ENCODE measurements at places on chromosomes 3 and 15. TPM values are rescaled to one million over a fixed set of nuclear protein-coding genes. Genes with fewer than 3 reads are reported as not detected.

Gene ARHGEF26
- 20.7 TPM for total RNA-seq

- peak; percentile 9 for DNase-seq
- H3K27ac ChIP-seq = no peak overlapping the region
- no peaks in the 10 kb centered on the region for H3K36me3 ChIP-seq
- H3K4me1 ChIP-seq = peaks cover 11% of the 10 kb centered on the region
- H3K4me3 ChIP-seq = no peak overlapping the region
Measured at GRCh38 chr15:96037584-96037983, 292.9 kb upstream of the NR2F2 start.

Gene CCR2
- total RNA-seq = not detected

GRCh38 chr3:127720161-127720823 is 47.5 kb downstream of the ABTB1 start:
- H3K4me1 ChIP-seq = peaks cover 8% of the 10 kb centered on the region
- no peaks in the 10 kb centered on the region for H3K36me3 ChIP-seq
- H3K4me3 ChIP-seq = no peak overlapping the region

DNA sequence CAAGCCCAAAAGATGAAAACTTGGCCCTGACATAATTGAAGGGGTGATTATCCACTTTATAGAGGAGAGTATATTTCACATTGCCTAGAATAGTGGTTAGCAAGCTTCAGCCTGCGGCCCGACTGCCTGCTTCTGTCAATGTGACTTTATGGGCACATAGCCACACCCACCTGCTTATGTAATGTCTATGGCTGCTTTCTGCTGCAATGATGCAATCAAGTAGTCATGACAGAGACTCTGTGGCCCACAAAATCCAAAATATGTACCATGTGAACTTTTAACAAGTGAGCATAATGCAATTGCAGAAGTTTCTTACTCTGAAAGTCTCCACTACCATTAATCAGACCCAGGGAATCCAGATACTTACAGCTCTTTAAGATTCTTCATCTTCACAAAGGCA is 103.1 kb downstream of the LRIG1 start:
- H3K4me3 ChIP-seq = no peak overlapping the region
- peak overlapping the region; percentile 59 for H3K27ac ChIP-seq
- peaks cover 6% of the 10 kb centered on the region for H3K4me1 ChIP-seq
- DNase-seq = peak; percentile 10
- H3K36me3 ChIP-seq = peaks cover 3% of the 10 kb centered on the region

Gene GRM2
- total RNA-seq = 5.6 TPM

DNA sequence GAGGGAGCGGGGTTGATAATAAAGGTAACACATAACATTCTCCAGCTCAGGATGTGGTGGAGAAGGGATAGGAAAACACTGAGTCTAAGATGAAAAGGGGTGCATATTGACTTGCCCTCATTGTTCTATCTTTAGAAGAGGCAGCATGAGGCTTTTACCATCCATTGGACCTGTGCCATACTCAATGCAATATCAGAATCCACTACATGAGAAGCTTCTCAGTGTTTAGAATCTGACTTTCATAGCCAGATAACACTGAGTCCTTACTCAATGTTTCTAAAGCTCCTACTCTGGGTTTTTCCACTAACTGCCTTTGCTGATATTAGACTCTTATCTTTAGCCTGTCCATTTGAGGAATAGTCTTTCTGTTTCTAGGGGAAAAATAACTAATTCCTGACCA is 24.3 kb upstream of the GADL1 start:
- H3K4me1 ChIP-seq = no peaks in the 10 kb centered on the region
- H3K27me3 ChIP-seq = no peaks in the 10 kb centered on the region
- DNase-seq = no peak

GRCh38 chr3:106985721-106986120 is 391.5 kb upstream of the CCDC54 start:
- H3K4me1 ChIP-seq = no peaks in the 10 kb centered on the region
- no peak for DNase-seq
- no peaks in the 10 kb centered on the region for H3K27me3 ChIP-seq
- H3K4me3 ChIP-seq = no peak overlapping the region
- H3K36me3 ChIP-seq = no peaks in the 10 kb centered on the region
- H3K27ac ChIP-seq = peak overlapping the region; percentile 18

Gene MASP1
- not detected for total RNA-seq

GRCh38 chr3:45002720-45003119 is 23.4 kb upstream of the CLEC3B start:
- DNase-seq = no peak
- H3K4me1 ChIP-seq = peaks cover 1% of the 10 kb centered on the region
- H3K36me3 ChIP-seq = peaks cover 75% of the 10 kb centered on the region
- H3K27me3 ChIP-seq = no peaks in the 10 kb centered on the region
- H3K27ac ChIP-seq = no peak overlapping the region

DNA sequence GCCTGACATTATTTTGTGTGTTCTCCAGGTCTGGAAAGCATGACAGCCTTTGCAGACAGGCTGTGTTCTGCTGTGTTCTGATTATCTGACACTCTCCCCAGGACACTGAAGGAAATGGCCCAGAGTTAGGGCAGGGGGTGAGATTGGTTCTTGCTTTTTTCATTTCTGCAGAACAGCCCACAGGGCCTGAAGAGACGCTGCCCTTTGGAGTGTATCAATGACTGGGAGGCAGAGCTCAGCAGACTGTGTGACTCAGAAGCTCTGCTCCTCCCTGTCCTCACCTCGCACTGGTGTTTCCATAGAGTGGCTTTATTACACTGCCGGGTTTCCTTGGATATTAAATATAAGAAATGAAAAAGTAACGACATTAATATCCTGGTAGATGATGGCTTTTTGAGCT is 523.6 kb downstream of the NTRK3 start:
- no peaks in the 10 kb centered on the region for H3K4me1 ChIP-seq
- no peak for DNase-seq
- no peaks in the 10 kb centered on the region for H3K27me3 ChIP-seq
- H3K36me3 ChIP-seq = no peaks in the 10 kb centered on the region

- no peaks in the 10 kb centered on the region for H3K4me1 ChIP-seq
- no peak overlapping the region for H3K4me3 ChIP-seq
- H3K27ac ChIP-seq = no peak overlapping the region
- no peak for DNase-seq
- no peaks in the 10 kb centered on the region for H3K27me3 ChIP-seq
- H3K36me3 ChIP-seq = no peaks in the 10 kb centered on the region
Measured at GRCh38 chr3:174931473-174932353, 72.6 kb downstream of the NAALADL2 start.

Gene GREM1
- total RNA-seq = 1.5 TPM

- H3K4me3 ChIP-seq = no peak overlapping the region
- no peak overlapping the region for H3K27ac ChIP-seq
Measured at GRCh38 chr3:30693470-30694120, 87.2 kb downstream of the TGFBR2 start.

- H3K27ac ChIP-seq = no peak overlapping the region
- no peak for DNase-seq
- no peaks in the 10 kb centered on the region for H3K36me3 ChIP-seq
Measured at GRCh38 chr3:161212171-161212771, 8.8 kb upstream of the NMD3 start.

DNA sequence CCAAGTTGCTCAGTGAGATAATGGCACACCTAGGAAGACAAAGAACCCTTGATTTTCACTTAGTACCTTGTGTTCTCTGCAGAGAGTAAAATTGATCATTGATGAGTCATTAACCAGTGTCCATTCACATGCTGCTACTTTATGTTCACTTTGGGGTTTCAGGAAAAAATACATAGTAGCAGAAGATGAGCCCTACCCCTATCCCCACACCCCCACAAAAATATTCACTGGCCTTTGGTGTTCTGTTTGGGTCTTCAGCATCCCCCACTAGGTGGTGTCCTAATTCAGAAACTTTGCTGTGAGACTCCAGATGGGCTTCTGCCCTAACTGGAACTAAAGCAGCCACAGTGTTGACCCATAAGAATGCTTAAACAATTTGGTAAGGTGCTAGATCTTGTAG is 178.8 kb downstream of the KLHL25 start:
- no peaks in the 10 kb centered on the region for H3K36me3 ChIP-seq
- no peaks in the 10 kb centered on the region for H3K27me3 ChIP-seq
- H3K27ac ChIP-seq = no peak overlapping the region
- H3K4me1 ChIP-seq = peaks cover 41% of the 10 kb centered on the region

GRCh38 chr3:127491323-127491722 is 99.2 kb downstream of the TPRA1 start:
- H3K36me3 ChIP-seq = no peaks in the 10 kb centered on the region
- H3K27ac ChIP-seq = no peak overlapping the region
- no peaks in the 10 kb centered on the region for H3K27me3 ChIP-seq
- no peaks in the 10 kb centered on the region for H3K4me1 ChIP-seq
- no peak overlapping the region for H3K4me3 ChIP-seq

DNA sequence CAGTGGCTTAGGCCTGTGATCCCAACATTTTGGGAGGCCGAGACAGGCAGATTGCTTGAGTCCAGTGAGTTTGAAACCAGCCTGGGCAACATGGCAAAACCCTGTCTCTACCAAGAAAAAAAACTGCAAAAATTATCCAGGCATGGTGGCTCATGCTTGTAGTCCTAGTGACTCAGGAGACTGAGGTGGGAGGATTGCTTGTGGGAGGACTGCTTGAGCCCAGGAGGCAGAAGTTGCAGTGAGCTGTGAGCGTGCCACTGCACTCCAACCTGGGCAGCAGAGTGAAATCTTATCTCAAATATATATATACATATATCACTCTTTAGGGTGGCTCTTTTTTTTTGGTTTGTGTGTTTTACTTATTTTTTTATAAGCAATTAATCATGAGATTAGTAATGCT is 83.7 kb upstream of the WDR72 start:
- H3K4me1 ChIP-seq = no peaks in the 10 kb centered on the region
